ENCODE measurements at places on chromosomes 11 and 22. TPM values are rescaled to one million over a fixed set of nuclear protein-coding genes. Genes with fewer than 3 reads are reported as not detected.

The SCUBE1 gene
- total RNA-seq: not detected

The SVIP gene
- total RNA-seq: 1.7 TPM

The SCN4B gene
- total RNA-seq: under 0.01 TPM

The MOGAT2 gene
- total RNA-seq: not detected

The LARGE2 gene
- total RNA-seq: not detected

The APOA5 gene
- total RNA-seq: 0.12 TPM

The CLMP gene
- 301 TPM for total RNA-seq

The LDHAL6A gene
- total RNA-seq: not detected

The TMEM9B gene
- 36.3 TPM for total RNA-seq

The WNT7B gene
- total RNA-seq: not detected

The ACTN3 gene
- not detected for total RNA-seq

The SAA4 gene
- not detected for total RNA-seq

The CD3D gene
- total RNA-seq: not detected

The CCDC90B gene
- total RNA-seq: 41.4 TPM

The PARVA gene
- total RNA-seq: 142 TPM

The HMOX1 gene
- 285 TPM for total RNA-seq

The SERPIND1 gene
- total RNA-seq: not detected

The GLYAT gene
- total RNA-seq: not detected

The DGCR6 gene
- 2.4 TPM for total RNA-seq

The KCNJ5 gene
- total RNA-seq: 0.12 TPM

The MOV10L1 gene
- total RNA-seq: 2.6 TPM

The PGA5 gene
- 0.16 TPM for total RNA-seq

The CNTN5 gene
- 0.36 TPM for total RNA-seq

The CNTF gene
- 3.4 TPM for total RNA-seq

The ARHGAP20 gene
- total RNA-seq: 1.1 TPM

The ASRGL1 gene
- total RNA-seq: 0.32 TPM

The BUD13 gene
- total RNA-seq: 14.1 TPM

The APOA4 gene
- total RNA-seq: not detected

The E2F8 gene
- total RNA-seq: not detected

The KLHDC7B gene
- 0.12 TPM for total RNA-seq

The PTPN5 gene
- not detected for total RNA-seq

The MCHR1 gene
- 0.65 TPM for total RNA-seq

The GSC2 gene
- not detected for total RNA-seq

The TOMT gene
- not detected for total RNA-seq
